ENCODE measurements at places on chromosomes 3 and 15.

GRCh38 chr3:184485241-184485640 is 76.3 kb upstream of the EPHB3 start:
- no peak for DNase-seq

DNA sequence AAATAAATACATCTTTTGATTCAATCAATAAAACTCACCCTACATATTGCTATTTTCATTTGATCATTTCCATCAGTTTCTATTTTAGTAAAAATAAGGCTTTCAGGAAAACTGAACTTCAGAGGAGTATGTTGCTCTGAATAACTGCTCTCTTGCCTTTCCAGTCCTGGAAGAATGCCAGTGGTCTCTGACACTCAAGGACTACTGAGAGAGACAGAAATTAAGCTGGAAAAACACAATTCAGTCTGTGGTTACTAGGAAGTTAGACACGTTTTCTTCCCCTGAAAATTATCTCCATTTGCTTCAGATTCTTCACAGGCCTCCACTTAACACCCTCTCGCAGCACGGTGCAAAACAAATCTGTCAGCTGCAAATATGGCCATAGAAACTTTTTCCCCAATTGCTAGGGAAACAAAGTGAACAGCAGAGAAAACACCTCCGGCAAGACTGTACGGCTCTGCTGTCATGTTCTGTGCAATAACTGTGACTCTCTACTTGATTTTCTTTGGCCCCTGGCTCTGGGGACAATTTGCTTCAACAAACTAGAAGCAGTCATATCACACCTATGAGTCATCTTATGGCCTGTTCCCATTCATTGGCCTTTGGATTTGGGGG is 353.0 kb downstream of the MAGI1 start:
- no peak for DNase-seq

DNA sequence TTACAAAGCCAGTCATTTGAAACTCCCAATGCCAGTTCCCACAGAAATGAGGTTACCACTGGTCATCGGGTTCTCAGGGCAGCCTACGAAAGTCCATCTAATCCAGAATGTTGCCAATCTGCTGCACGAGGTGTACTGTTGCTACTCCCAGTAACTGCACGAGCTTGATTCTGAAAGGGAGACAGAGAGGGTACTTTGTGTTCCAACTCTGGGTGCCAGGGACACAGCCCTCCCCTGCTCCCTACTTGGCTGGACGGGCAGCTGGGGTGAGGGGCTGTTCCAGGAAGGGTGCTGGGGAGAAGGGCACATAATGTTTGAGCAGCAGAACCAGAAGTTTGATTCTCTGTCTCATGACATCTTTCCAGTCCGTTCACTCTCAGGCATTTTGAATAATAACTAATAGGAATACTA is 27.1 kb upstream of the OSBPL11 start:
- no peak for DNase-seq

DNA sequence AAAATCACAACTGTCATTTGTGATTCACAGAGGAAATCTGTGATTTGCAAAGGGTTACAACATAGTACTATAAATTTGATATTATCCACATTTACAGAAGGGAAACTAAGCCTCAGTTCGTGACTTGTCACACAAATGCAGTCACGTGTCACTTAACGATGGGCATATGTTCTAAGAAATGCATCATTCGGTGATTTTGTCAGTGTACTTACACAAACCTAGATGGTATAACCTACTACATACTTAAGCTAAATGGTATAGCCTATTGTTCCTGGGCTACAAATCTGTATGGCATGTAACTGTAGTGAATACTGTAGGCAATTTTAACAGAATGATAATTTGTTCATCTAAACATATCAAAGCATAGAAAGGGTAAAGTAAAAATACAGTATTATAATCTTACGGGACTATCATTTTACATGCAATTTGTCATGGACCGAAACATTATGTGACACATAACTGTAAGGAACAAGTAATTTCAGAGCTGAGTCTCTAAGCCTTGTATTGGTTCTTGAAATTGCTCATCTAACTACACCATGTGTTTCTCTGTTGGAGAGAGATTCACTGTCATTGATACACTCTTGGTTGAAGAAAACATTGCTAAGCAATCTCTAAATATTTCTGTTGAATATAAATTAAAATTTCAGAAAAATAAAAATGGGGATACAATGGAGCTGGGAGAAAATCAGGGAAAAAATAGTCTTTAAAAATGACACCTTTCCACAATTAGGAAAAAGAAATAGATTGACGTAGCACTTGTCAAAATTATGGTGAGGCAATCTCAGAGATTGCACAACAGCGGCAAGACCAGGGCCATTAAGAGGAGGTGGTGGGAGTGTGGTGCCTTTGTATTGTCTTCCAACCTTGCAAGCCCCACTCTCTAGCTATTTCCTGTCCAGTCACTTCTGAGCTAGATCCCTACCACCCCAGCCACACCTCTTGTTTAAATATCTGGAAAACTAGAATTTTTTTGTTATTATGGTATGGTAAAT is 645.8 kb upstream of the TBL1XR1 start:
- no peak for DNase-seq

DNA sequence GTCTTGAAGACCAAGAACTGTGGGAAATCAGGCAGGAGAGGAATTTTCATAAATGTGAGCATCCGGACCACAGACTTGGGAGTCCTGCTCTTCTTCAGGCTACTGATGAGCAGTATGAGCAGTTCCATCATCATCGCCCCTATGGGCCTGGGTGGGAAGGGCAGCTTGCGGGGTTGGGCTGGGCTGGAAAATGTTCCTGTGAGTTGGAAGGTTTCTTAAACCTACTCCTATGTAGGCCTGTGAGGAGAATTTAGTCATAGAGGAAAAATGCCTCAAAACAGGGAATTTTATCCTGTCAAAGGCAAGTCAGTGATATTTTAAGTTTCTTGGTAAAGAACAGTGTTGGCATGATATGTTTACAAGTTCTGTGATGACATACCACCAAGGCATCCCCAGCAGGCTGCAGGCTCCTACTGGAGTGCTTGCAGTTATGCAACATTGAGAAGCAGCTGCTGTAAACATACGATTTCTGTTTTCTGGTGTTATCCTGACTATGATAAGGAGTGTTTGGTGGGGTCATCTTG is 10.3 kb downstream of the MASP1 start:
- no peak for DNase-seq
